Smooth muscle cell of bladder (primary cell): ENCODE measurements at places on chromosomes 6 and 20. TPM values are rescaled to one million over a fixed set of nuclear protein-coding genes. Genes with fewer than 3 reads are reported as not detected.

Gene CST1
- 0.28 TPM in 1 of 2 replicates, not detected in the other for total RNA-seq

Gene GSTA3
- not detected in 2 replicates for total RNA-seq

Gene CDSN
- under 0.01 TPM in 1 of 2 replicates, not detected in the other for total RNA-seq

Gene KIF25
- total RNA-seq = not detected in 2 replicates

Gene FAM83B
- total RNA-seq = under 0.01 TPM in 1 of 2 replicates, not detected in the other

Gene SRMS
- total RNA-seq = not detected in 2 replicates

Gene ATAT1
- 2.0 and 2.8 TPM in 2 replicates for total RNA-seq

Gene SCAND1
- total RNA-seq = 57.7 and 58.3 TPM in 2 replicates

Gene GMPR
- total RNA-seq = 9.7 and 17.0 TPM in 2 replicates

Gene SIGLEC1
- total RNA-seq = under 0.01 TPM in 1 of 2 replicates, not detected in the other

Gene ANKRD66
- total RNA-seq = not detected in 2 replicates

Gene RBBP8NL
- total RNA-seq = not detected in 2 replicates

Gene PSORS1C2
- total RNA-seq = not detected in 2 replicates

Gene NHLRC1
- 1.3 and 1.8 TPM in 2 replicates for total RNA-seq

Gene MEI4
- not detected in 2 replicates for total RNA-seq

Gene YIPF3
- 120 and 141 TPM in 2 replicates for total RNA-seq

Gene PRPH2
- 1.8 and 2.5 TPM in 2 replicates for total RNA-seq

Gene FRMD1
- total RNA-seq = not detected in 2 replicates
